ENCODE measurements at places on chromosomes 13 and 19.

DNA sequence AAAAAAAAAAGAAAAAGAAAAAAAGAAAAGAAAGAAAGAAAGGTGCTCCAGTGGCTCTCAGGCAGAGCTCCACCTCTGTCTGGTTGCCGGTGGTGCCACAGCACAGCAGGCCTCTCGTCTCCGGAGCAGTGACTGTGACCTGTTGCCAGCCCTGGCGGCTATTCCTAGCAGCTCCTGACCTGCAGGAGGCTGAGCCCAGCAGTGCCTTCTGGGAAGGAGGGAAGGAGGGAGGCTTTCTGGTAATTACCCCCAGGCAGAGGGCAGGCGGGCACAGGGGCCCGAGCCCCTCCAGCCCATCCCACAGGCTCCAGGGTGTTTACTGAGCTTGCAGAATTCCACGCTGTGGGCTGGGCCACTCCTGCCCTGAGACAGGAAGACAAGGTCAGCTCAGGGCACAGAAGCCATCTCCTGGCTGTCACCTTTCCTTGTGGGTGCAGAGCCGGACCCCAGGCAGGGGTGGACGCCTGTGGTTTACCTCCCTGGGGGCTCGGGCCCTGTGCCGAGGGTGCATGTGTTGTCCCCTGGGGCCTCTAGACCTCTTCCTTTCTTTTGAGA is 77.9 kb downstream of the GNG7 start:
- DNase-seq = no peak

GRCh38 chr19:55487924-55488687 is at the start of gene SSC5D:
TSS of gene SSC5D (plus strand) at chr19:55488436. CDS start at chr19:55488590, 154 bp downstream.
- no peak for DNase-seq

- DNase-seq = no peak
Observed at GRCh38 chr13:112837371-112838037, 131.5 kb upstream of the MCF2L start.

DNA sequence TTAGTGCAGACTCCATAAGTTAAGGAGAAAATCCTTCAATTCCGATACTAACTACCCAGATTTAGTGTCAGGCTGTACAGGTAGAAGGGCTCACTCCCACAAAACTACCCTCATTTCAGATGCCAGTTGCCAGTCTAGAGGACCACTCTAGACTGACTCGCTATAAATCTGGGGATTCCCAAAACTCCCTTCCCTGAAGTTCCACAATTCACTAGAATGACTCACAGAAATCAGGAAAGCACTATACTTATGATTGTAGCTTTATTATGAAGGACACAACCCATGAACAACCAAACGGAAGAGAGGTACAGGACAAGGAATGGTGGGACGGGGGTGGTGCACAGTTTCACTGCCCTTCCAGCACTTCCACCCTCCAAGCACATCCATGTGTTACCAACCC is 321.2 kb downstream of the DIAPH3 start:
- no peak for DNase-seq

- DNase-seq = no peak
Observed at GRCh38 chr13:48901781-48902180, 73.9 kb upstream of the FNDC3A start.

GRCh38 chr19:5591476-5591875 is 23.7 kb upstream of the TINCR start:
- DNase-seq = no peak

DNA sequence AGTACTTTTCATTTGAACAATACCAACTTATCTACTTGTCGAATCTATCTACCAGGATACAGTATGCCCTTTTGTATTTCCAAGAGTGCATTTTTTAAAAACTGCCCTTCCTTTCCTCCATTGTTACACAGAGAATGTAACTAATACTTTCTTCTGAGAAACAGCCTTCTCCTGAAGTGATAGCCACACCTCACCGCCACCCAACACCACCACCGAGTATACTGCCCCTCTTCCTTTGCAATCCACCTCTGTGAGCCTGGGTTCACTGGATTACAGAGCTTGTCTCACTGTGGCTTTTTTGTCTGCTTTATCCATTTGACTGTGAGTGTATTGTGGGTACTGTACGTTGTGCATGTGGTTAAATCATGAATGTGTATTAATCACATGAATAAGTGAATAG is 305.4 kb downstream of the KLF12 start:
- no peak for DNase-seq

DNA sequence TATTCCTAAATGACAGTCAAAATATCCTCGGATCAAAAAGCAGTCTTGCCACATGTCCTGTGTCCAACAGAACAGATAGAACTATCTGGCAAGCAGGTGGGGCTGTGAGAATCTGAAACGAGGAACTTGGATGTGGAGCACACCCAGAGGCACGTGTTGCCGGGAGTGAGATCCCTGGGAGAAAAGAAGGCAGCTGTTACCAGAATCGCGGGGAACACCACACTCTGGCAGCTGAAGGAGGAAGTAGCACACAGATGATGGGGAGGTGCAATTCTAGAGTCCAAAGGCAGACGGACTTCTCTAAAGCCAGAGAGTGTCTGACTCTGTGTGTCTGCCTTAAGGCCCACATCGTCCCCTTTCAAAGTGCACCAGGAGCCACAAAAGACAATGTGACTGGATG is 22.3 kb downstream of the SLC7A1 start:
- DNase-seq = no peak

GRCh38 chr13:32752997-32753606 is 166.8 kb downstream of the PDS5B start:
- no peak for DNase-seq

DNA sequence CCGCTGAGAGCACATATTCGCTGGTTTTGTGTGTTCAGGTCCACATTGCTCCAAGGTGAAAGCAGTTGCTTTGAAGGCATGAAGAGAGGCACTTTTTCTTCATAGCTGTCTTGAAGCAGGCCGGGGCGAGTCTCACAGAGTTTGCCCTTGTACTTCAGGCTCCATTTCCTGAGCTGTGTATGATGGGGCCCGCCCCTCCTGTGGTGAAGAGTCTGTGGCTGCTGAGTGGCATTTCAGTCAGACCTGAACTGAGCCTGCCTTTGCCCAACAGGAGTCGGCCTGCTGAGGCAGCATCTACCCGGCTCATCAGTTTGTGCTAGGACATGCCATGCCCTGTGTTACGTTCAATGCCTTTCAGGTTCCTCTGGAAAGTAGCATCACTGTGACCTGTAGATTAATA is 44.4 kb upstream of the C1QTNF9 start:
- peak; percentile 68 for DNase-seq

DNA sequence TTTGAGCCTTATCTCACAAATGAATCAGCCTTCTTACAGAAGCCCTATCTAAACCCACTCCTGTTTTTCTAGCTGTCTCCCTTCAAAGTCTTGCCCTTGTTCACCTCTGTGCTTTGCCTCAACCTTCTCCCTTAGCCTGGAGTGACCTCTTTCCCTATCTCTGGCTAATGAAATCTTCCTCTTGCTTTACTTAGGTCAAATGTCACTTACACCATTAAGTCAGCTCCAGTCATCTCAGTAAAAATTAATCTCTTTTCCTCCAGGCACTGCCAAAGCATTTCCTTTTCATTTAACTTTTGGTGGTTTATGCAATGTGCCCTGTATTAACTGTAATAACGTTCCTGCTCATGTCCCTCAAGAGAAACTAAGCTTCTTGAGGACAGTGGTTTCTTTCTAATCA is 596.5 kb upstream of the MIR17HG start:
- DNase-seq = no peak

DNA sequence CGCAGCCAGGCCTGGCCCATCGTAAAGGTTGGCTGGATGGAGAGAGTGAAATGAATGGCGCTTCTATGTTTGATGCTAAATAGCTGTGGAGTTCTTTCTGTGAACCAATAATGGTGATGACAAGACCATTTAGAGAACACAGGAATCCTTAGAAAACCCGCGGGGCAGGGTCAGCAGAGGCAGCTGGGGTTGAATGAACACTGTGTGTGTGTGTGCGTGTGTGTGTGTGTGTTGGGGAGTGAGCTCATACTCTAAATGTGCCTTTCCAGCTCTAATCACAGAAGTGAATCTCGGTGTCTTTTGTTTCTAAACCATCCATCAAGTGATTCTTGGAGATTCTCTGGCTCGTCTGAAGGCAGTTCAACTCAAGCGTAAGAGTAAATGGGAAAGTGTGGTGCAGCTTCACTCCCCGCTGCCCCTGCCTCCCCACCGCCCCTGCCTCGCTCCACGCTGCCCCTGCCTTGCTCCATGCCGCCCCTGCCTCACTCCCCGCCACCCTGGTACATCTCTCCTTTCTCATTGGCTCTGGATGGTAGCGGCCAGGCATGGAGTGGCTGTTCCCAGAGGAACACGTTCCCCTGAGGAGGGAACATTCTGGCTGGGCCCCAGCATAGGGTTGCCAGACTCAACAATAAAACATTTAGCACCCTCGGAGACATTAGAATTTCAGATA is 21.2 kb downstream of the TMPRSS9 start:
- DNase-seq = no peak

GRCh38 chr19:4539693-4540581 is at the start of gene LRG1:
TSS of gene LRG1 (minus strand) at chr19:4540036. CDS start at chr19:4540013, 23 bp downstream.
- DNase-seq = no peak

DNA sequence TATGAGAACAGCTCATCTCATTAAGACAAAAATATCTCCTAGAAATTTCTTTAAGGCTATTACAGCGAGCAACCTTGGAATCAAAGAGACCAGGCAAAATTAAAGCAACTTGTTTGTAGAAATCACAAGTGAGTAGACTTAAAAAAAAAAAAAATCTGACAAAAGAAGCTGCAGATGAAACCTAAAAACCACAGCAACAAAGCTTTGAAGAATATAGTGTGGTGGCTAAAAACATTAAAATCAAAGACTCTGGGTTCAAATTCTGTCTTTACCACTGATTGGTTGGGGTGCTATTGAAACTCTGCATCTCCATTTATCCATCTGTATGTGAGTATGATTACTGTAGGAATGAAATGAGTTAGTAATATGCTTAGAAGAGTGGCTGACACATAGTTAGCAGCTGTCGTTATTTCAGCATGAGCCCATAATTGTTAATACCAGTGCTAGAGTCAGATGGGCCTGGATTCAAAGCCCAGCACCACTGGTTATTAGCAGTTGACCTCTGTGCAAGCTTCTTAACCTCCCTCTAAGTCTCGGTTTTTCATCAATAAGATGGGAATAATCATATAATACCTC is 157.6 kb downstream of the FOXO1 start:
- no peak for DNase-seq

- DNase-seq = no peak
Observed at GRCh38 chr13:45747071-45747470, 45.0 kb downstream of the CBY2 start.

- no peak for DNase-seq
Observed at GRCh38 chr19:54455786-54456422, 6.9 kb downstream of the LENG8 start.

DNA sequence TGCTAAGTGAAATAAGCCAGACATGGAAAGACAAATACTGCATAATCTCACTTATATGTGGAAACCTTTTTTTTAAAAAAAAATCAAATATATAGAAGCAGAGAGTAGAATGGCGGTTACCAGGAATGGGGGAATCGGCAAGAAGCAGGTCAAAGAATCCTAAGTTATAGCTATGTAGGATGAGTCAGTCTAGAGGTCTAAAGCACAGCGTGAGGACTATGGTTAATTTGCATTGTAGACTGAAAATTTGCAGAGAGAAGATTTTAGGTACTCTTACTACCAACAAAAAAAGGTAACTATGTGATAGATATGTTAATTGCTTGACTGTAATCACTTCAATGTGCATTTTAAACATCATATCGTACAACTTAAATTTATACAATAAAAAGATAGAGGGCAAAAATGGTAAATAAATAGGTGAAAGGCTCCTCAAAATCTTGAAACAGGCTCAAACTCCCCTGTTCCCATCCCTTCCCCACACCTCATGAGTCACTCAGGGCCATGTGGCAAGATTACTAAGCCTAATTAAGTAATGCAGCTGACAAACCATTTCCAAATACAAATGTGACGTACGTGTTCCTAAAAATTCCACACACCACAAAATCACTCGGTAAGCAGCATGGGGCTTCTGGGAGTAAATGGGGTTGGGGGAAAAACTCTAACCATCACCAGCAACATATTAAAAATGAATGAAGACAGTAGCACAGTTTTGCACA is 159.0 kb downstream of the USP12 start:
- no peak for DNase-seq

DNA sequence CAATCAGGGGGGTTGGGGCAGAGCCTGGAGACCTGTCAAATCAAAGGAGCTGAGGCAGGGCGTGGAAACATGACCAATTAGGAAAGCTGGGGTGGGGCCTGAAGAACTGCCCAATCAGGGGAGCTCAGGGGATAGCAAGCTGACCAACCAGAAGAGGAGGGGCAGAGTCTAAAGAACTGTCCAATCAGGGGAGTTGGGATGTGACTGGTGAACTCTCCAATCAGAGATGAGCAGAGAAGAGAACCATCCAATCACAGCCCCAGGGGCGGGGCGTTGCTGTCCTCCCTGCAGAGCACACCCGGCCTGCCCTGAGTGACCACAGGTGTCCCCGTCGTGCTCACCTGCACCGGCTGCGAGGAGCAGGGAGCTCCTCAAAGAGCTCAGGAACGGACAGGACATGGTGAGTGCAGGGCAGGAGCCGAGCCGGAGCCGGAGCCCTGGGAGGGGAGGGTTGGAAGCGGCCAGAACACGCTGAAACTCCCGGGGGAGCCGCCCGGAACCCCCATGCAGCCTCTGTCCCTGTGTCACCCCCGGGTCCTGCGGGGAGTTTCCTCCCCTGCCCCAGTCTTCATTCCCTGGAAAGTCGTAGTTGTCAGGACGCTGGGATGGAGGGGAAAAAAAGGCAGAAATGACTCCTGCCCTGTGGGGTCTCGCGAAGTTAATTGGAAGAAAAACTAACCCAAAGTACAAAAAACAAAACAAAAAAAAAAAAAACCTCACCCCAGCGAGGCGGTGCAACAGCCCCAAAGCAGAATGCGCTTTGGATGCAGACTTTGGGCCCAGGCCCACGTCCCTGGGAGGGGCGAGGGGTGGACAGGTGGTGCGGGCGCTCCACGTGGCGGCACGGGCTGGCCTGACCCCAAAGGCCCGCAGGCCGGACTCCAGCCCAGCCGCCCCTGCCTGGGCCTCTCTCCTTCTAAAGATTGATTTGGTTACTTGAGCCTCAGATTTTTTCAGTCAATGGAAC is at the start of gene ZNF556:
Gene ZNF556 (plus strand): TSS at position 311 of the 967 bp plus-strand sequence. CDS start 87 bp downstream, at position 398.
- DNase-seq = no peak

DNA sequence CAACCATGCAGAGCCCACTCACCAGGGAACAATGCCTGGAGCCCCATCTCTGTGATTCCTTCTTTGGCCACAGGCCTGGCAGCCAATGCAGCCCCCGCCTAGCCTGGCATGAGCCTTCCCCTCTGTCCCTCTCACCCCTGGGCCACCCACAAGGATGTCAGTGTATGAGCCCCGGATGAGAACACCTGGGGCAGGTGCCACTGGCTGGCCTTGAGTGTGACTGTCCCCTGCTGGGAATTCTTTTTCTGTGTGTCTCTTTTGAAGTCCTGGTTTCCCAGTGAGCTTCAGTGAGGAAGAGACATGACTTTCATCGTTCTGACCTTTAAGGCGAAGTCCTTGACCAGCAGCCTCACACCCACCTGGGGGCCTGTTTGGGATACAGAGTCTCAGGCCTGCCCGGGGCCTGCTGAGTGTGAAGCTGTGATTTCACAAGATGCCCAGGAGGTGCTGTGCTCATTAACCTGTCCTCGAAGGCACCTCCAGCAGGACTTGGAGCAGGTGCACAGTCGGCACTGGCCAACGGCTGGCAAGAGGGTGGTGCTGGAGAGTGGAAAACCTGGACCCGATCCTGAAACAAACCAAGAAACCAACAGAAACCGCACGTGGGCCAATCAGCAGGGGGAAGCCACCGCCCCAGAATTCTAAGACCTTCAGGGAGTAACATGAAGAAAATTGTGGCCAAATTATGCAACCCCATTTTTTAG is 27.4 kb upstream of the SPACA7 start:
- no peak for DNase-seq
